ENCODE measurements at places on chromosomes 7 and 10. TPM values are rescaled to one million over a fixed set of nuclear protein-coding genes. Genes with fewer than 3 reads are reported as not detected.
A peak's percentile ranks its signal among the peaks of the same experiment; 100 is the strongest.

DDC gene
- total RNA-seq, result not detected

WEE2 gene
- not detected for total RNA-seq

TAS2R3 gene
- 1.8 TPM for total RNA-seq

TMEM139 gene
- 1.5 TPM for total RNA-seq

ANKRD61 gene
- not detected for total RNA-seq

MKI67 gene
- 217 TPM for total RNA-seq

- H3K4me3 ChIP-seq, result no peak overlapping the region
- no peak overlapping the region for H3K27ac ChIP-seq
- no peak for DNase-seq
- no peaks in the 10 kb centered on the region for H3K36me3 ChIP-seq
Observed at GRCh38 chr10:66521506-66521905, 404.3 kb upstream of the LRRTM3 start.

- no peak for DNase-seq
- H3K27ac ChIP-seq, result peak overlapping the region; percentile 98
- peaks cover 19% of the 10 kb centered on the region for H3K36me3 ChIP-seq
- peaks cover 54% of the 10 kb centered on the region for H3K4me1 ChIP-seq
- no peaks in the 10 kb centered on the region for H3K27me3 ChIP-seq
- H3K4me3 ChIP-seq, result peak overlapping the region; percentile 94
Observed at GRCh38 chr10:97445357-97445721, 467 bp downstream of the EXOSC1 start.

DNA sequence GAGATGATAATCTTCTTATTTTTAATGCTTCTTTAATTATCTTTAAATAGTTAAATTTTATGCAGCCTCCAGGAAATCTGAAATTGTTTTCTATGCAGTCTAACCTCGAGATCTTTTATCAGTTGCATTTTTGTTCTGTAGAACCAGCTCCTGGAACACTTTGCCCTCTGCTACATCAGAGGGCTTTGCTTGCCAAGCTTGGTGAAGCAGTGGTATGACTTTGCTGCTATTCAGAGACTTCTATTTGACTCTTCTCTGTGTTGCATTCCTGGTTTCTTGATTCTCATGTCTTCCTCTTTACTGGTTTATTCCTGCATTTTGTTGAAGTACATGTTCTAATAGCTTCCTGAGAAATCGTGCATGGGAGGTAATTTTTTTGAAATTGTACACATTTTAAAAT lies 163.7 kb upstream of the TMEM229A start:
- H3K27ac ChIP-seq, result no peak overlapping the region
- H3K4me3 ChIP-seq, result no peak overlapping the region
- no peaks in the 10 kb centered on the region for H3K36me3 ChIP-seq
- no peak for DNase-seq

DNA sequence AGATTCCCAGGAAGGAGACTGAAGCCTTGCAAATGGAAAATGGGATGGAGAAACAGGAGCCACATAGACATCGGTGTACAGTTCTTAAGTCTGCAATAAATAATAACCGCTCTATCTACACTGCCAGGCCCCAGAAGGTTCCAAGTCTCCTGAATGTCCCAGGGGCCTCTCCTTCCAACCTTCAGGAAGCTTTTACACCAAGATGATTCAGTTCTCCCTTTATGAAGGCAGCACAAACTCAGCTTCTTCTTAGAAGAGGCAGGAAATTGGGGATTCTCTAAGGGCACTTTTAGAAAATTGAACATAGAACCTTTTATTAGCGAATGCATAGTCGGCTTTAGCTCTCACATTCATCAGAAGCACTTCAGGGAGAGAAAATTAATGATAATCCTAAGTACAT lies 130.8 kb upstream of the LYZL1 start:
- H3K4me3 ChIP-seq, result no peak overlapping the region
- no peaks in the 10 kb centered on the region for H3K4me1 ChIP-seq
- no peaks in the 10 kb centered on the region for H3K36me3 ChIP-seq
- DNase-seq, result no peak

GRCh38 chr7:39324139-39324760 lies 242.0 kb upstream of the YAE1 start:
- DNase-seq, result no peak
- no peaks in the 10 kb centered on the region for H3K36me3 ChIP-seq
- no peak overlapping the region for H3K27ac ChIP-seq
- H3K4me3 ChIP-seq, result no peak overlapping the region

GRCh38 chr7:40499718-40500117 lies 364.9 kb downstream of the SUGCT start:
- DNase-seq, result no peak
- no peaks in the 10 kb centered on the region for H3K36me3 ChIP-seq
- H3K4me1 ChIP-seq, result no peaks in the 10 kb centered on the region
- no peaks in the 10 kb centered on the region for H3K27me3 ChIP-seq
- H3K27ac ChIP-seq, result no peak overlapping the region

DNA sequence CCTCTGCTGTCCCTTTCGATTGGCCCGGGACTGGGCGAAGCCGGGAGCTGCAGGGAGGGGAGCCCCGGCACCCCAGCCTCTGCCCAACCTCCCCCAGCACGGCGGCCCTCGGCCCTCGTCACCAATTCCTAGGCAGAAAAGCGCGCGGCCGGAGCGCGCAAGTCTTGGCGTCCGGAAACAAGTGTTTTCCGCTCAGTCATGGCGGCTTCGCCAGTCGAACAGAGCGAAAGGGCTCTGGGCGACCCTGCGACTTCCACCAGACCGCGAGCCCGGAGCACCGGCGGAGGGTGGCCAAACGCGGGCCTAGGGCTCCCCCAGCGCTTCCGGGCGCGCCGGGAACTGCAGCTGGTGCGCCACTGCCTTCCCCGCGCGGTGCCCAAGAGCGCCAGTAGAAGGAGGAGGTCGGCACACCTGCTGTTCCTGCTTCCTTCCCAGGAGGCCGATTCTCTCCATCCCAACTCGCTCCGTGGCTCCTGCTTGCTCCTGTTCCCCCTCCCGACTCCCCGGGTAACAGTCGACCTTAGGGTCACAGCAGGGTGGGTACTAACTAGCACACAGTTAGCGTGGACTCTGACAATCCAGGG lies 729.9 kb downstream of the ZWINT start:
- peaks cover 3% of the 10 kb centered on the region for H3K36me3 ChIP-seq
- H3K4me3 ChIP-seq, result peak overlapping the region; percentile 45
- peak; percentile 28 for DNase-seq
- H3K27ac ChIP-seq, result no peak overlapping the region
- no peaks in the 10 kb centered on the region for H3K4me1 ChIP-seq
- H3K27me3 ChIP-seq, result peaks cover 10% of the 10 kb centered on the region

GRCh38 chr7:106273009-106273668 lies 11.6 kb downstream of the NAMPT start:
- no peaks in the 10 kb centered on the region for H3K27me3 ChIP-seq
- H3K36me3 ChIP-seq, result peaks cover 19% of the 10 kb centered on the region
- no peak for DNase-seq
- H3K4me1 ChIP-seq, result peaks cover 49% of the 10 kb centered on the region
- H3K27ac ChIP-seq, result peak overlapping the region; percentile 46
- no peak overlapping the region for H3K4me3 ChIP-seq

DNA sequence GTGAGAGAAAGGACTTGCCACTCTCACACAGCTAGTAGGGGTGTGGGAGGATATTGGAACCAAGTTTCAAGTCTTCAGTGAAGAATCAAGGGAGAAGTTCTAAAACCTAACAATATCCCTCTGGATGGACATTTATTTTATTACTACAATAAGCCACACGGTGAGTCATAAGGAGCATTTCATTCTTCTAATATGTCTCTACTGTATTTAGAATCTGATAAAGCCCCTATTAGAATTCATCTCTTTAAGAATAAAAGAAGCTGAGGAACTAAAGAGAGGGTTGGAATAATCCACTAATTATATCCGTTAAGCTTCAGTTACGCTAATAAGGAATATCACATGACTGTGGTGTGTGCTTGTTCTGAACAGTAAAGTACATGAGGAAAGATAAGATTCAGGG lies 40.9 kb upstream of the ATRNL1 start:
- H3K27me3 ChIP-seq, result no peaks in the 10 kb centered on the region
- H3K4me1 ChIP-seq, result no peaks in the 10 kb centered on the region
- H3K4me3 ChIP-seq, result no peak overlapping the region
- no peaks in the 10 kb centered on the region for H3K36me3 ChIP-seq
- no peak for DNase-seq

Measured in activated T-cell treated with anti-CD3 and anti-CD28 coated beads, Interleukin-2, amount 50 U/mL, for 72 hours (primary cell).